Umbilical cord (tissue), 2 donors: ENCODE measurements at places on chromosomes 13 and 19. TPM values are rescaled to one million over a fixed set of nuclear protein-coding genes. Genes with fewer than 3 reads are reported as not detected.

The ZGLP1 gene
- 1.7 TPM for total RNA-seq

The GNG8 gene
- total RNA-seq = not detected

The KRTDAP gene
- 56.1 TPM for total RNA-seq

The ZNF99 gene
- total RNA-seq = 13.2 TPM

The KLHL1 gene
- 1.4 TPM for total RNA-seq

The ZNF324B gene
- 16.4 TPM for total RNA-seq

The RNF113B gene
- not detected for total RNA-seq

The SOHLH2 gene
- total RNA-seq = 0.72 TPM

The IL12RB1 gene
- 0.72 TPM for total RNA-seq

The PGLYRP2 gene
- total RNA-seq = not detected

The MIPEP gene
- total RNA-seq = 29.9 TPM

The FARP1 gene
- 56.6 TPM for total RNA-seq

The METTL21C gene
- 1.9 TPM for total RNA-seq

The RNF17 gene
- total RNA-seq = not detected

The PAN3 gene
- total RNA-seq = 27.4 TPM

The JSRP1 gene
- not detected for total RNA-seq

The HIPK4 gene
- total RNA-seq = 0.72 TPM

The PTH2 gene
- total RNA-seq = not detected

The STOML3 gene
- 4.1 TPM for total RNA-seq

The KLK12 gene
- not detected for total RNA-seq

The CYSLTR2 gene
- total RNA-seq = 4.1 TPM

The CCDC194 gene
- total RNA-seq = not detected

The TBXA2R gene
- 1.9 TPM for total RNA-seq

The TNNI3 gene
- 3.6 TPM for total RNA-seq

The FCHO1 gene
- total RNA-seq = 16.1 TPM

The VSIG10L gene
- total RNA-seq = 1.2 TPM

The AMER2 gene
- total RNA-seq = 2.4 TPM

The C5AR1 gene
- 2.6 TPM for total RNA-seq

The LILRA5 gene
- total RNA-seq = 0.72 TPM

The VSTM2B gene
- total RNA-seq = not detected

The ZNF790 gene
- total RNA-seq = 21.4 TPM

The CGB2 gene
- total RNA-seq = 5.5 TPM

The ICAM4 gene
- 4.1 TPM for total RNA-seq

The FAM83E gene
- 0.48 TPM for total RNA-seq
